Mucosa of descending colon (tissue), 3 donors: ENCODE measurements at places on chromosomes 12 and 14.

DNA sequence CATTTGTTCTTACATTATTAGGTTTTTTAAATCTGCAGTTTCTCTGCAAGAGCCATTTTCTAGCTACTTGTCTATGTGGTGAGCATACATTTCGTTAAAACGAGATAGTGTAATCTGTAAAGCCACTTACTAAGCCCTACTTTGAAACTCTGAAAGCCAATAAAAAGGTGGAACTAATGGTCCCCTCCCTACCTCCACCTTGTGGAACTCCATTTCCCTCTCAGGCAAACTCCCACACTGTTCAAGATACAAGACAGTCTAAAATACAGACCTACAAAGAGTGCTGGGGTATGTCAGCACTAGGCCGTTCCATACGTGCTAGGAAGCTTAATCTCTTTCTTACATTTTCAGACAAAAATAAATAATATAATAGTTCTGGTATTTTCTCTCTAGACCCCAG, 74.1 kb downstream of the DUSP6 start:
- DNase-seq = no peak

GRCh38 chr12:89497005-89497404, 27.6 kb downstream of the GALNT4 start:
- DNase-seq = no peak

- DNase-seq = no peak
Observed at GRCh38 chr14:91774140-91775096, 42.5 kb upstream of the CATSPERB start.

DNA sequence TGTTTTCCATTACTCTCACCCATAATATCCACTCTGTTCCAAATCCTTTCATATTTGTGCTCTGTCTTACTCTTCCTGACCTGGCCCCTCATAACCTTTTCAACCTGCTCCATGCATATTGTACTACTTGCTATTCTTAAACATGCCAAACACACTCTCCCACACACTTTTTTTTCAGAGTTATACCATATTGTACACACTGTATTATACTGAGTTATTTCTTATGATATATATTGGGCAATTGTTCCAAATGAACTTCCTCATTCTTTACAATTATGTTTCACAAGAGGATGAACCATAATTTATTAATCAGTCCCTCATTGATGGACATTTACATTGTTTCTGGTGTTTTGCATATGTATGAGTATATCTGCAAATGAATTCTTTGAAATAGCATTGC, 18.5 kb downstream of the ATL1 start:
- DNase-seq = no peak

- DNase-seq = no peak
Observed at GRCh38 chr12:130027798-130028197, 124.0 kb upstream of the TMEM132D start.

DNA sequence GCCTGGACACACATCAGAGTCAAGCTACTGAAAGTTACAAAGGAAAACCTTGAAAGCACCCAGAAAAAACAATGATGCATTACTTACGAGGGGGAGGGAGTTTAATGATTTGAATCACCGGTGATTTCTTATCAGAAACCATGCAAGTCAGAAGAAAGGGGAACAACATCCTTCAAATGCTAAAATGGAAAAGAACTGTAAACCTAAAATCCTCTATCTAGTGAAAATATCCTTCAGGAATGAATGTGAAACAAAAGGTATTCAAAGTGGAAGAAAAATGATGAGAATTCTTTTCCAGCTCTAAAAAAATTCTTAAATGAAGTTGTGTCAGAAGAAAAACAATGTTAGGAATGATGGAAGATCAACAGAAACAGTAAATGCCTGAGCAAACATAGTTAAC, 16.8 kb downstream of the SCAF11 start:
- DNase-seq = no peak

- no peak for DNase-seq
Observed at GRCh38 chr12:12442548-12443071, 85.7 kb downstream of the BORCS5 start.

GRCh38 chr12:9163392-9163791, 44.8 kb downstream of the PZP start:
- no peak for DNase-seq

DNA sequence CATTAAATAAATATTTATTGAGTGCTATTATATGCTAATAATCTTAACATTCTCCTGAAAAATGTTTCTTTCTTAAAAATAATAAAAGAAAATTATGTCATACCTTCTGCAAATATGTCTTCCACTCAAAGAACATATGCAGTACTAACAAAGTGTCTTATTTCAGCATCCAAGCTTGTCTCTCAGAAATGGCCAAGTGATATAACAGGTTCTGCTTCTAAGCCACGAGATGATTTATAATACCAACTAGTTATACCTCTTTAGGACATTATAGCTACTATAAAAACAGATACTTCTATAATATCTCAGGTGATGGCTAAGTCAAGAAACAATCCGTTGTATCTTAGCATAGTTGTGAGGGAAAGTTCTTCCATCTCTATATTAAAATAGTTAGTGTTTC, 128.1 kb upstream of the ARID2 start:
- no peak for DNase-seq

DNA sequence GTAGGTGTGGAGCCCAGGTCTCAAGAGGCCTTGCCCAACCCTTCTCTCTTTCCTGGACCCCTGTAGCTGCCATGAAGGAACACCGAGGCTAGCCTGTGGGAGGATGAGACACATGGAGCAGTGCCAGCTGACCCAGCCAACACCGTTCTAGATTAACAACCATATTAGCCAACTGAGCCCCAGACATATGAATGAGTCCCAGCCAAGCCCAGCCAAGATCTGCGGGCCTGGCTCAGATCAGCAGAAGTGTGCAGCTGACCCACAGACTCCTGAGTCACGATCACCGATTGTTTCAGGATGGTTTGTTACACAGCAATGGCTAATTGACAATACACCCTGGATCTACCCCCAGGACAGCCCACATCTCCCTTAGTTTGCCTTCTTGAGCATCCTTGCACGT, 82.1 kb downstream of the NTF3 start:
- no peak for DNase-seq

DNA sequence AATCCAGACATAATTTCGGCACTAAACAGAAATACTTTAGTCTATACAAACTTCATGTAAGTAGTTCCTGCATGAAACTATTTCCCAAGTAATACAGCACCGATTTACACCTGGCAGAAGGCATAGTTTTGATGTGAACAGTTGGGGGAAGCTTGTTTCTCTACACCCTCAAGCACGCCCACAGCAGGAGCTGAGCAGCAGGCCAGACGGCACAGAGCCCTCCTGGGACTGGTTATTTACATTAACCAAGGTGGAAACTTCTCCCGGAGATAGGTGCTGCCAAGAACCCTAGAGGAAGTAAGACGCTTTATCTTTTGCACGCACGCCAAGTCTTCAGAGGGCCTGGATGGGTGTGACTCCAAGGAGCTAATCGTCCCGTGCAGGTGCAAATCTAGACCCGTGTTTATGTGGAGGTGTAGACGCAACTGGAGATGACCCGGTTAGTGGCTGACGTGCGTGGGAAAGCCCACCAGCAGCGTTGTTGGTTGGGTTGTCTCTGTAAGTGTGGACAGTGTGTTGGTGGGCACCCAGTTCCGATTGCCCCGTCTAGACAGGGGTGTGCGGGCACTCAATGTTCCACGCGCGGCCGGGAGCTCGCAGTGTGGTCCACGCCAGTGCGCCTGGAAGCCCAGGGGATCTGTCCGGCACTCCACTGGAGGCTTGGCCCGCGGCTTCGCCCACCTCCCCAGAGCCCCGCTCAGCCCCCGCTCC, 767 bp upstream of the TCP11L2 start:
- peak; percentile 88 for DNase-seq
